ENCODE measurements at places on chromosomes 7 and 10. TPM values are rescaled to one million over a fixed set of nuclear protein-coding genes. Genes with fewer than 3 reads are reported as not detected.

- DNase-seq = peak; percentile 15
These were observed 67.8 kb upstream of the CYTH3 start for GRCh38 chr7:6340241-6340640.

DNA sequence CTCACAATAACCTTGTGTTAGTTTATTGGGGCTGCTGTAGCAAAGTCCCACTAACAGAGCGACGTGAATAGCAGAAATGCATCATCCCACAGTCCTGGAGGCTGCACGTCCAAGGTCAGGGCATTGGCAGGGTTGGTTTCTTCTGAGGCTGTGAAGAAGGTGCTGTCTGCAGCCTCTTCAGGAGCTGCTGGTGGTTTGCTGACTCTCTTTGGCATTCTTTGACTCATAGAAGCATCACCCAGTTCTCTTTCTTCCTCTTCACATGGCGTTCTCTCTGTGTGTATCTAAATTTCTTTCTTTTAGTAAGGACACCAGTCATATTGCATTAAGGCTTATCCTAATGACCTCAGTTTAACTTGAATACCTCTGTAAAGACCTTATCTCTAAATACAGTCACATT is 428.4 kb upstream of the KLF6 start:
- DNase-seq = no peak

CTAGE15 gene
- total RNA-seq = 0.28 TPM

DNA sequence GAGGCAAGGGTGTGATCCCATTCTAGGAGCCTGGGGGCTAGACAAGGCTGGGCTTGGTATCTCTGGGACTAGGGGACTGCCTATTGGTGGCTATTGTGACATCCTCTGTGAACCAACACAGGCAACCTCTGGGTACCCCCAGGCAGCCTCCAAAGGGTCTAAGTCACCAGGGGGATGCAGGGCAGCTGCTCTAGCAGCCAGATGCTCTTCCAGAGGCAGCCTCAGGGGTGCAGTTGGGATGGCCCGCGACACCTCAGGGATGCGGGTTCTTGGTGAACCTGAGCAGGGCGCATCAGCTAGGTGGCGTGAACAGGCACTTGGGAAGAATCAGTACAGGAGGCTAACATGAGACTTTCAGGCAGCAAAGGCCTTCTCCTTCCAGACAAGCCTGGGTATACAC is 1.6 kb upstream of the TMEM120A start:
- DNase-seq = peak; percentile 16

DNA sequence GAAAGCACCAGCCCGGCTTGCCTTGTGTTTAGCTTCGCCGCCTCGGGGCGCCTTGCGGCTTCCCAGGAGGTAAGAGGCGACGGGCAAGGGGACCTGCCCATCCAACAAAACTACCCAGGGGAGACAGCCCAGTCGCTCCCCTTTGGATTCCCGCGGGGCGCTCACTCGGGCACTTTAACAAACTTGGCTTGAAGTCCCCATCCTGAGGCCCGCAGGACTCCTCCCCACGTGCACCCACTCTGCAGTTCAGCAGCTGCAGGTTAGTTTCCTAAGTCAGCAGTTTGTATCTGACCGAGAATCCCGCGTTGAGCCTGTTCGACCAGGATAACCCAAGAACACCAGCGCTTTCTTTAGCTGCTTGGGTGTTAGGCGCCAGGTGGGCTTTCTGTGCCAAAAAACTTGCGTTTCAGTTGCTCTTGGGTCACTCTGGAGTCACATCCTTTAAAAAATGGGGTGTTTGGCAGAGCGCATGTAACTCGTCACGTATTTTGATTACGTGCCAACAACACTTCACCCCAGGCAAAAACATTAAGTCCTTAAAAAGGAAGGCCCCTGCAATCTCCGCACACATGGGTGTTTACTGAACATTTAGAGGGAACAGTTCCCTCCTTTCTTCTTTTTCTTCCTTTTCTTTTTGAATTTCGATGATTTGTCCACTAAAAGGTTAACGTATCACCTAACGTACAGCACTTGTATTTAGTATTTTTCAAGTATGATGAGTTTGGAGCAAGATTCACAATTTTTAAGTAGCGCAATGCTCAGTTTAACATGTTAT is 876 bp downstream of the DNAH11 start:
- no peak for DNase-seq

DNA sequence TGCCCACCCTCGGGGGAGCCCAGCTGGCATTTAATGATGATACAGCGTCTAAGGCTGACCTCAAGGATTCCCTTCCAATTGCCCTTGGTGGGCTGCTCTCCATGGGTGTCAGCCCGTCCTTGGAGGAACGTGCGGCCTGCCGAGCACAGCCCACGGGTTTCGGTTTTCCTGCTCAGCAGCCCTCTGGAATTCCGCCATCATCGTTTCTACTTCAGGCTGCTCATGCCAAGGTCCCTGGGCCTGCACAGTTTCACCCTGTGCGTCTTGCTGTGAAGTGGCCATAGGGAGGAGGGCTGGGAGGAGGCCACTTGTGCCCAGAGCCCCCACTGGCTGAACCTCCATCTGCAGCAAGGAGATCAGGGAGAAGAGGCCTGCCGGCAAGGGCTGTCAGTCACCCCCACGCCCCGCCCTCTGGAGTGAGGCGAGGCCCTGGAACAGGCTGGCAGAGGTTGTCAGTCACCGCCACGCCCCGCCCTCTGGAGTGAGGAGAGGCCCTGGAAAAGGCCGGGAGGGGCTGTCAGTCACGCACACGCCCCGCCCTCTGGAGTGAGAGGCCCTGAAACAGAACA is 82.8 kb downstream of the CHST15 start:
- DNase-seq = peak; percentile 98

DNA sequence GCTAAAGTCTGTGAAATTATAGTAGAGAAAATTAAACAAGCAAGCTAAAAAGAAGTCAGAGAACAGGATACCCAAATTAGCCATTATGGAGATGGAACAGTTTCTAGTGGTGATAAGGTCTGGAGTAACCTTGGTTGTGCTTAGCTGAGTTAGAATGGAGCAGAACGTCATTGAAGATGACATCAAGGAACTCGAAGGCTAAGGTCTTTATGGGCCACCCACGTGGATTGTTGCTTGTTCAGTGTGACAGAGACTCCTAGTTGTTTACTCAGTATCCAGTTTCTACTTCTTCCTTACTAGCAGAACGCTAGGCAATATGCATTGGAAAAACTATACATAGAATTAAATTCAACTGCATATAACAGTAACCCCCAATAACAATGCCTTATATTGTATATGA is 39.7 kb downstream of the AHCYL2 start:
- DNase-seq = no peak

DNA sequence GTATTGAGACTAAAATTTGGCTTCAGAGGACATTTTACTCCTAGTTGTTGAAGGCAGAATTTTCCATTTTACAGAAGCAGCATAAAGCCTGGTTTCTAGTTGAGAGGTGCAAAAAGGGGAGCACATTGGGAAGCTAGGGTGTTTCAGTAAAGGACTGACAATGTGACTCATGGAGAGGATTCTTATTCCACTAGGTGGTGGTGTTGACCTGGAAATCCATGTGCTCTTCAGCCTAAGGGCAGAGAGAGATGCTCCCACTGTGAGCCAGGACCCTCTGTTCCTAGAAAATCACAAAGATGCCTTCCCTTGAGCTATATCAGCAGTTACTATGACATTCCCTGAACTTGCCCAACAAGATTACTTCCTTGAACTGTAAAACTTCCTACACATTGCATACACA is 687.8 kb downstream of the IPMK start:
- peak; percentile 26 for DNase-seq

TMEM120A gene
- 11.0 TPM for total RNA-seq

CFAP70 gene
- 0.45 TPM for total RNA-seq
